ENCODE measurements at places on chromosomes 11 and 22.

GRCh38 chr11:104390651-104391050, 226.7 kb upstream of the PDGFD start:
- no peak for DNase-seq

- DNase-seq, result no peak
Observed at GRCh38 chr22:25119609-25120008, 80.0 kb upstream of the CRYBB3 start.

DNA sequence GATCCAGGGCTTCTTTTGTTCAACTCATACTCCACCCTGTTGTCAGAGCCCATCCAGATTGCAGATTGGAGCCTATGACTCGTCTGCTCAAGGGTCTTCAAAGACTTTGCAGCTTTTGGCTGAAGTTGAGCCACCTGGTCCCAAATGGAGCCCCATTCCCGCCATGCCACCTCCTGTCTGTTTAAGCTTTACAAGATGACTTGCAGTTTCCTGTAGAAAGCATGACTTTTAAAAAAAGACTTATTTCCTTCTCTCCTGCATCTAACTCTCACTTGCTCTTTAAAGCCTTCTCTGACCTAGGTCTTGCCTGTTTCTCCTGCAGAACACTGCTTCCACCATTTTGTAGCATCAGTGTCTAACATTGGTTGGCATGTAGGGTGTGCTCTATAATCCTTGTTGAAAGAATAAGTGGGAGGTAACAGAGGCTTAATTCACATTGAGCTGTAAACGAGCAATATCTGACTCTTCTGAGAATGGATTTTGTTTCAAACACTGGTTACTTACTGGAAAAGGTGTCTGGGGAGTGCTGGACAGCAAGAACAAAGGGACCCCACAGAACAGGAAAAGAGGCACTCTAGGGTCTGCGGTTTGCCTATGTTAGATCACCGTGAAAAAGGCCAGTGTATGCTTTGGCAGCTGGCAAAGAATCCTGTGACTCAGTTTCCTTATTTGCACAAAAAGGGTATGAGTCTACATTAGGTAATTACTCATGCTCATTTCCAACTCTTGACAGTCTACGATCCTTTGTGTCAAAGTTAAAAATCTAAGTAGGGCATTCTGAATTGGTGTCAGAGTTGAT, 30.3 kb downstream of the NF2 start:
- no peak for DNase-seq

GRCh38 chr11:5541427-5541826, 6.9 kb downstream of the OR52H1 start:
- no peak for DNase-seq

- no peak for DNase-seq
Observed at GRCh38 chr11:64542172-64543125, 48.6 kb upstream of the SLC22A12 start.

- DNase-seq, result peak; percentile 57
Observed at GRCh38 chr11:44877571-44878497, 72.8 kb downstream of the TP53I11 start.

DNA sequence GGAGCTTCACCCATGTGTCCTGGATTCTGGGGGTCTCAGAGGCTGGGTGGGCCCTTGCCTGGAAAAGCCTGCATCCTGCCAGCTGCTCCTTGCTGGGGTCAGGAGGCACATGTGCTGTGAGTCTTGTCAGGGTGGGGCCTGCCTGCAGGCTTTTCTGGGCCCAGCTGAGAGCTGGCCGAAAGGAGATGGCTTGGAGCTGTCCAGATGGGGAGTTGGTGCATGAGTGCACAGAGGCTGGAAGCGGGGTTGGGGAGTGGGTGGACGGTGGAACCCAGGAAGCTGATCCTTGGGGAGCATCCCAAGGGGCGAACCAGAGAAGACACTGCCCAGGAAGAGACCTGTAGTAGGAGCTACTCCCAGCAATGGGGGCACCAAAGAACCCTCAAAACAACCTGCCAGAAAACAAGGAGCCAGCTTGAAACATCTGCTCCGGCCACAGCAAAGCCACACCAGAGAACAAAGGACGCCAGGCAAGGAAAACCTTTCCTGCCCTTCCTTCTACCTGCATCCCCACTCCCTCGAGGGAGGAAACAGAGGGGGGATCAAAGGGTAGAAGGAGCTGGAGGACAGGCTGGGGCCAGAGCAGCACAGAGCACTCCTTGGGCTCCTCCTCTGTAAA, 8.2 kb upstream of the KCTD17 start:
- DNase-seq, result no peak

- no peak for DNase-seq
Observed at GRCh38 chr11:129922674-129923073, 27.3 kb upstream of the NFRKB start.

GRCh38 chr11:116557282-116557681, 215.5 kb downstream of the BUD13 start:
- no peak for DNase-seq

DNA sequence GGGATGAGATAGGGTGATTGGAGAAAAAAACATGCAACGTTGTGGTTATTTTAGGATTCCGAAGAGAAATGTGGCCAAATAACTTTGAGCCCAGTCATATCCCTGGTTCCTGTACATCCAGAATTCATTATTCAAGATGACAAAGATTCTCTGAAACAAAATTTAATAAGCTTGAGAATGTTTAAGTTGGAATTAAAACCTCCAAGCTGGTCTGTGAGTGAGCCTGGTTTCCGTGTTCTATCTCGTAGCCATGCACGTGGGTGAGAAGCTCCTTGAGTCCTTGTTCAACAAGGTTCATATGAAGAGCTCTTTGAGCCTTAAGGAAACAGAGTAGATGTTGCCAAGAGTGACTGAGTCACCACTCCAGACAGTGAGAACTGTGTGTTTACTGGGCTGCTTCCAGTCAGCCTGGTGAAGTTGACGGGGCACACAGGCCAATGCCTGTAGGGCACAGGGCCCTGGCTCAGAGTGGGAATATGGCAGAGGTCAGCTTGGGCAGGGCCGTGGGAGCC, 206.5 kb downstream of the NAV2 start:
- DNase-seq, result no peak

Data from NCI-H1092 treated with DMSO at 0.1 percent for 48 hours (cell line).